ENCODE measurements at places on chromosomes 3 and 15.

GRCh38 chr15:59152694-59153450, 47.9 kb downstream of the CCNB2 start:
- DNase-seq: no peak

DNA sequence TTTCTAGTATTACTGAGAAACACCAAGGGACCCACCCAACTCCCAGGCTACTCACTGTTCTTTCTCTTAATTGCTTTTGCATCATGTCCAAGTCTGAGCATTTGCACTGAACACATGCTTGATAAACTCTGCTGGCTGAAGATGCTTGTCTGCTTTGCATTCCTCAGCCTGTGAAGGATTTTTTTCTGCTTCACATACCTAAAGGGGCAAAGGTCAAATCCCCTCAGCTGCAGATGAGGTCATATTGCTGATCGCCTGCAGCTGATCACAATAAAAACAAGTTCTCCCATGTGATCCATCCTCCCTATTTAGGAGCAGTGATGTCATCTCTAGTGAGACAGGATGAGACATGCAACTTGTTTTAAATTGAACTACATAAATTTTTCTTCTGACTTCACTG, 84.6 kb upstream of the DCBLD2 start:
- no peak for DNase-seq

- no peak for DNase-seq
Measured at GRCh38 chr15:26651909-26652308, 121.0 kb downstream of the GABRB3 start.

GRCh38 chr3:146895026-146895749, 290.0 kb upstream of the PLSCR5 start:
- no peak for DNase-seq

All from C1 segment of cervical spinal cord (tissue), 14 donors.